ENCODE measurements at places on chromosomes 2 and 18.
A peak's percentile ranks its signal among the peaks of the same experiment; 100 is the strongest.

GRCh38 chr18:49368876-49369440 is 91.5 kb downstream of the DYM start:
- peak overlapping the region; percentile 33 for H3K4me3 ChIP-seq
- DNase-seq: no peak
- peak overlapping the region; percentile 19 for H3K27ac ChIP-seq
- no peaks in the 10 kb centered on the region for H3K36me3 ChIP-seq
- no peaks in the 10 kb centered on the region for H3K27me3 ChIP-seq

GRCh38 chr2:37928377-37928776 is 3.3 kb downstream of the RMDN2 start:
- no peaks in the 10 kb centered on the region for H3K27me3 ChIP-seq
- no peak overlapping the region for H3K27ac ChIP-seq
- no peaks in the 10 kb centered on the region for H3K36me3 ChIP-seq
- H3K4me3 ChIP-seq: no peak overlapping the region
- DNase-seq: no peak

GRCh38 chr2:181999911-182000310 is 14.3 kb downstream of the PPP1R1C start:
- H3K4me1 ChIP-seq: no peaks in the 10 kb centered on the region
- H3K27ac ChIP-seq: no peak overlapping the region
- no peak overlapping the region for H3K4me3 ChIP-seq
- no peaks in the 10 kb centered on the region for H3K36me3 ChIP-seq
- no peaks in the 10 kb centered on the region for H3K27me3 ChIP-seq
- DNase-seq: no peak

DNA sequence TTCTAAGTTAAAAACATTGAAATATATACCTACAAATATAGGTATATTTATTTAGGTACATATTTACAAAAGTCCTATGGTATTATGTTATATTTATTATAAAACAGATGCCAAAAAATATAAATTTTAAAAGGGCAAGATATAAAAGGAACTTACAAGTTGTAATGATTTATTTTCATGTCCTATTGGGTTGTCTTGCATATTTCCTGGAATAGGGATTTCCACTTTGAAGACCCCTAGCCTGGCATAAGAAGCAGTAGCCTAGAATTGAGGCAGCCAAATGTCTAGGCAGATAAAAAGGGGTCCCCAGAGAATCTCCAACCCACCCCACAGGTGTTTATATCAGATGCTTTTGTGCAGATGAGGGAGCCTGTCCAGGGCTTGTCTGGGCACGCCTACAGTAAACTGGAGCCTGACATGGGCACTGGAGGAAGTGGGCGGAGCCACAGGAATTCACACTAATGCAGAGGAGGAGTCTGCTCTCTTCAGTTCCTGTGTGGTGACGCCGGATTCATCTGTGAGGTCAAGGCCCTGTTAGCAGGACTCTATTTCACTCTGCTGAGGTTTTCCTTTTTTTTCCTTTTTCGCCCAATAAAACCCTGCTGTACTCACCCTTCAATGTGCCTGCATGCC is 1088.9 kb upstream of the PIK3C3 start:
- DNase-seq: no peak
- H3K36me3 ChIP-seq: no peaks in the 10 kb centered on the region
- no peak overlapping the region for H3K4me3 ChIP-seq
- H3K27me3 ChIP-seq: no peaks in the 10 kb centered on the region
- no peaks in the 10 kb centered on the region for H3K4me1 ChIP-seq

GRCh38 chr2:6637330-6637729 is 228.4 kb downstream of the CMPK2 start:
- no peak overlapping the region for H3K27ac ChIP-seq
- no peaks in the 10 kb centered on the region for H3K36me3 ChIP-seq
- H3K4me3 ChIP-seq: no peak overlapping the region

- no peak for DNase-seq
- no peaks in the 10 kb centered on the region for H3K27me3 ChIP-seq
- no peak overlapping the region for H3K27ac ChIP-seq
- peaks cover 6% of the 10 kb centered on the region for H3K4me1 ChIP-seq
- no peak overlapping the region for H3K4me3 ChIP-seq
Observed at GRCh38 chr2:18047896-18048657, 169.6 kb downstream of the KCNS3 start.

DNA sequence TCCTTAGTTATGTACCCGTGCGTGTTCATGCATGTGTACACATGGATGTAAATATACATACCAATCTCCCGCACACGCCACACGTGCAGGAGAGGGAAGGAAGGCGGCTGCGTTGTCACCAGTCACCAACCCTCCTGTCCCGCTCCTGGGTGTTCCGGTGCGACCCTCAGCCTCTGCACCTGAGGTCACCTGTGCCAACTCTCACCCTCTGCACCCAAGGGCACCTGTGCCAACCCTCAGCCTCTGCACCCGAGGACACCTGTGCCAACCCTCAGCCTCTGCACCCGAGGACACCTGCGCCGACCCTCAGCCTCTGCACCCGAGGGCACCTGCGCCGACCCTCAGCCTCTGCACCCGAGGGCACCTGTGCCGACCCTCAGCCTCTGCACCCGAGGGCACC is 192.8 kb upstream of the SALL3 start:
- no peaks in the 10 kb centered on the region for H3K27me3 ChIP-seq
- H3K36me3 ChIP-seq: no peaks in the 10 kb centered on the region
- H3K4me3 ChIP-seq: no peak overlapping the region
- no peaks in the 10 kb centered on the region for H3K4me1 ChIP-seq
- H3K27ac ChIP-seq: no peak overlapping the region

GRCh38 chr2:178491612-178492011 is 11.4 kb downstream of the PLEKHA3 start:
- DNase-seq: no peak
- no peaks in the 10 kb centered on the region for H3K4me1 ChIP-seq
- H3K27ac ChIP-seq: no peak overlapping the region
- H3K36me3 ChIP-seq: peaks cover 46% of the 10 kb centered on the region
- H3K27me3 ChIP-seq: no peaks in the 10 kb centered on the region

GRCh38 chr2:144448389-144449027 is 71.4 kb downstream of the ZEB2 start:
- H3K27me3 ChIP-seq: no peaks in the 10 kb centered on the region
- H3K4me1 ChIP-seq: peaks cover 40% of the 10 kb centered on the region
- DNase-seq: no peak

GRCh38 chr2:48316753-48317750 is 212.9 kb upstream of the STON1 start:
- no peaks in the 10 kb centered on the region for H3K36me3 ChIP-seq
- no peak overlapping the region for H3K4me3 ChIP-seq
- no peak overlapping the region for H3K27ac ChIP-seq
- no peaks in the 10 kb centered on the region for H3K4me1 ChIP-seq
- no peaks in the 10 kb centered on the region for H3K27me3 ChIP-seq

GRCh38 chr2:36123995-36124394 is 231.6 kb upstream of the CRIM1 start:
- H3K4me3 ChIP-seq: no peak overlapping the region
- H3K36me3 ChIP-seq: no peaks in the 10 kb centered on the region
- no peaks in the 10 kb centered on the region for H3K27me3 ChIP-seq
- no peak overlapping the region for H3K27ac ChIP-seq

- no peak overlapping the region for H3K27ac ChIP-seq
- no peak for DNase-seq
- no peaks in the 10 kb centered on the region for H3K27me3 ChIP-seq
- no peaks in the 10 kb centered on the region for H3K36me3 ChIP-seq
Observed at GRCh38 chr2:98479959-98480524, 35.4 kb downstream of the INPP4A start.

- H3K36me3 ChIP-seq: no peaks in the 10 kb centered on the region
- no peak overlapping the region for H3K4me3 ChIP-seq
- DNase-seq: no peak
- H3K27ac ChIP-seq: no peak overlapping the region
Observed at GRCh38 chr2:141899740-141900139, 231.1 kb downstream of the LRP1B start.

GRCh38 chr2:222448748-222449181 is 24.4 kb downstream of the SGPP2 start:
- no peaks in the 10 kb centered on the region for H3K27me3 ChIP-seq
- no peaks in the 10 kb centered on the region for H3K36me3 ChIP-seq
- H3K4me3 ChIP-seq: no peak overlapping the region
- no peak overlapping the region for H3K27ac ChIP-seq

- H3K27ac ChIP-seq: no peak overlapping the region
- no peak overlapping the region for H3K4me3 ChIP-seq
- H3K4me1 ChIP-seq: no peaks in the 10 kb centered on the region
- DNase-seq: no peak
Observed at GRCh38 chr2:108911401-108911800, 77.6 kb downstream of the EDAR start.

GRCh38 chr2:3024401-3024935 is 353.1 kb downstream of the EIPR1 start:
- no peak overlapping the region for H3K27ac ChIP-seq
- H3K4me3 ChIP-seq: no peak overlapping the region
- no peaks in the 10 kb centered on the region for H3K36me3 ChIP-seq
- no peaks in the 10 kb centered on the region for H3K27me3 ChIP-seq
- no peaks in the 10 kb centered on the region for H3K4me1 ChIP-seq
- DNase-seq: no peak

DNA sequence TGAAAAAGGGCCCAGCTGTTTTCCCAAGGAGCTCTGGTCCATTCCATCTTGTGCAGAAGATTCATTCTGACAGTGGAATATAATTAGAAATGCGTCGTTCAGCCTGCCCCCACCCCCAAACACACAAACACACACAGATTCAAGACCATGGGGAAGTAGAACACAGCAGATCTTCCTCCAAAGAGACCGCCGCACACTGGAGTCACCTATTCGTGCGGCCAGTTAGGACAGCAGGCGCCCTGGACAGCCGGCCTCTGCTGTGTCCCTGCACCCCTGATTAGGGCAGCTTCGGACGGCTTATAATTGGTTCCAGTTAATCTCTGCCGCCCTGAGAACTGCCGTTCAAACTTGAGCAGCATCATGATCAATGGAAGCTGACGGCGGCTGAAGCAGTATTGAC is 116.0 kb downstream of the GBX2 start:
- H3K4me3 ChIP-seq: no peak overlapping the region
- H3K4me1 ChIP-seq: no peaks in the 10 kb centered on the region
- DNase-seq: no peak

- H3K4me1 ChIP-seq: no peaks in the 10 kb centered on the region
- H3K27me3 ChIP-seq: no peaks in the 10 kb centered on the region
- no peaks in the 10 kb centered on the region for H3K36me3 ChIP-seq
- H3K27ac ChIP-seq: no peak overlapping the region
- DNase-seq: no peak
Observed at GRCh38 chr2:122528061-122528460, 772.6 kb downstream of the TSN start.

DNA sequence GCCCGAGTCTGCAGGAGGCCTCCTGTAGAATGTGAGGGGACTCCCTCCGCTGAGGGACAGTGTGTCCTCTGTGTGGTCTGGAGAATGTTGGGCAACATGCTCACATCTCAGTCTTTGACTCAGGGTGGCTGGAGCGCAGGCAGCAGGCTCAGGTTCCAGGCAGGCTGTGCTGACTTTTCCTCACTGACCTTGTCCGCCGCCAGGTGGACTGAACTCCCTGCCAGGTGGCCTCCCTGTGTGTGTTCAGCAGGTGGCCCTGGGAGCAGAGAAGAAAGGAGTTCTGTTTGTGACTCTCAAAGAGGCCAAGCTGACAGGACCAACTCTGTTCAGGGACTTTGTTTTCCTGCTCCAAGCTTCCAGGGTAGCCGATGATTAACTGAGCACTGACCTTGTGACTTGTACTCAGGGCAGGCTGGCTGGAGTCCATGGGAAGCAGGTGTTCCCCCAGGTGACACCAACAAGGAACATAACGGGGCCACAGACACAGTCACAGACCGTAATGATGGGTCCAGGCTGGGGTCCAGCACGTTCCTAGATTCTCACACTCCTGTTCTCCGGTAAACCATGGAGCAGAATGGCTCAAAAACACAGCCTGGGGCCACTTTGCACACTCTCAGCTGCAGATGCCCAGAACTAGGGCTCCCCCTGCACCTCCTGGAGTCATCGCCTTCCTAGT is 439.8 kb downstream of the RNF144A start:
- no peak overlapping the region for H3K4me3 ChIP-seq
- H3K27me3 ChIP-seq: no peaks in the 10 kb centered on the region
- H3K27ac ChIP-seq: no peak overlapping the region
- no peak for DNase-seq

DNA sequence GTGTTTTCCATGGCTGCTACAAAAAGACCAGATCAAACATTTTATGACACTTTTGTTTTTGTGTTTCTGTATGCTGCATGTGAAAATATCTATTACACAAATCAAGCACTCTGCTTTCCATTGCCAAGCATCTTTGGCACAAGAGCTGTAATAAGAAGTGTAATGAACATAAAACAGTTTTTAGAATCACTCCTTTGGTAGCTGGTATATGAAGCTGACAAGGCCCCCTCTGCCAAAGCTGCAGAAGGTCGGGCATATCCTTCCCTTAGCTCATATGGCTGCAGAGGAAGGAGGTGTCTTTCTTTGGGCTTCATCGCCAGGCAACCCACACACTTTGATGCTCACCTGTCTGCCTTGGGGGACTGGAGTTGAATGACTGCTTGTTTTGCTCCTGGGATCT is 175.4 kb downstream of the TMEM247 start:
- no peaks in the 10 kb centered on the region for H3K27me3 ChIP-seq
- no peak overlapping the region for H3K4me3 ChIP-seq
- no peak overlapping the region for H3K27ac ChIP-seq
- DNase-seq: no peak
- H3K4me1 ChIP-seq: peaks cover 10% of the 10 kb centered on the region

- DNase-seq: no peak
- no peak overlapping the region for H3K4me3 ChIP-seq
- no peaks in the 10 kb centered on the region for H3K36me3 ChIP-seq
- H3K27ac ChIP-seq: no peak overlapping the region
- no peaks in the 10 kb centered on the region for H3K4me1 ChIP-seq
Observed at GRCh38 chr18:75727456-75727855, 300.0 kb upstream of the SMIM21 start.

GRCh38 chr2:120231564-120231973 is 8.4 kb upstream of the TMEM185B start:
- no peak overlapping the region for H3K27ac ChIP-seq
- peak overlapping the region; percentile 68 for H3K4me3 ChIP-seq
- H3K4me1 ChIP-seq: no peaks in the 10 kb centered on the region
- no peaks in the 10 kb centered on the region for H3K27me3 ChIP-seq
- no peaks in the 10 kb centered on the region for H3K36me3 ChIP-seq

- no peak for DNase-seq
- H3K27ac ChIP-seq: no peak overlapping the region
- H3K4me1 ChIP-seq: peaks cover 15% of the 10 kb centered on the region
- no peak overlapping the region for H3K4me3 ChIP-seq
- no peaks in the 10 kb centered on the region for H3K36me3 ChIP-seq
Observed at GRCh38 chr2:227411320-227411989, 23.7 kb upstream of the SCYGR1 start.

DNA sequence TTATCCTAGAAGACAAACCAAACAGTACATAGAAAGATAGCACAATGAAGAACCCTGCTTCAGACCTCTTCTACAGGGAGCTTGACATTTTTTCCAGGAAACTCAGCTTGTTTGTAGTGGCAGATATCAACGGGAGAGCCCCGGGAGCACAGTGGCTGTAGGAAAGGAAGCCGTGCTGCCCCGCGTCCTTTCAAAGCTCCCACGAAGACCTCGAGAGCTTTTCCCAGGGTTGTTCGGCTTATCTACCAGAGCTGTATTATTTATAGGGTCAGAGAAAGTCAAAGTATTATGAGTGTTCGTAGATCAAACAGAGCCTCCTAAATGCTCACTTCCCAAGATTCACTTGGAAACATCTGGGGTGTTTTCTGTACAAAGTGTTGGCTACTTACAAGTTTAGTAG is 167.1 kb upstream of the COPS8 start:
- no peaks in the 10 kb centered on the region for H3K4me1 ChIP-seq
- H3K27me3 ChIP-seq: no peaks in the 10 kb centered on the region
- no peak for DNase-seq
- H3K36me3 ChIP-seq: no peaks in the 10 kb centered on the region

Data from ascending aorta (tissue), 2 donors.